ENCODE measurements at places on chromosomes 6 and 20.

DNA sequence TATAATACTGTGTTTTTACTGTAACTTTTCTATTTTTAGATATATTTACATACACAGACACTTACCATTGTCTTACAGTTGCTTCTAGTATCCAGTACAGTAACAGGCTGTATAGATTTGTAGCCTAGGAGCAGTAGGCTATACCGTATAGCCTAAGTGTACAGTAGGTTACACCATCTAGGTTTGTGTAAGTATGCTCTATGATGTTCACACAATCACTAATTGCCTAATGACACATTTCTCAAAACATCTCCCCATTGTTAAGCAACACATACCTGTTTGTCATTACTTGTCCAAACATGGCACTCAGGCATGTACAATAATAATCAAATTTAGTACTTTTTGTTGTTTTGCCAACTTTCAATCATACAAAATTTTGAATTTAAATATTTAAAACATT is 757.3 kb downstream of the DOK5 start:
- DNase-seq = no peak

GRCh38 chr6:14047151-14047740 is 70.3 kb upstream of the CD83 start:
- no peak for DNase-seq

DNA sequence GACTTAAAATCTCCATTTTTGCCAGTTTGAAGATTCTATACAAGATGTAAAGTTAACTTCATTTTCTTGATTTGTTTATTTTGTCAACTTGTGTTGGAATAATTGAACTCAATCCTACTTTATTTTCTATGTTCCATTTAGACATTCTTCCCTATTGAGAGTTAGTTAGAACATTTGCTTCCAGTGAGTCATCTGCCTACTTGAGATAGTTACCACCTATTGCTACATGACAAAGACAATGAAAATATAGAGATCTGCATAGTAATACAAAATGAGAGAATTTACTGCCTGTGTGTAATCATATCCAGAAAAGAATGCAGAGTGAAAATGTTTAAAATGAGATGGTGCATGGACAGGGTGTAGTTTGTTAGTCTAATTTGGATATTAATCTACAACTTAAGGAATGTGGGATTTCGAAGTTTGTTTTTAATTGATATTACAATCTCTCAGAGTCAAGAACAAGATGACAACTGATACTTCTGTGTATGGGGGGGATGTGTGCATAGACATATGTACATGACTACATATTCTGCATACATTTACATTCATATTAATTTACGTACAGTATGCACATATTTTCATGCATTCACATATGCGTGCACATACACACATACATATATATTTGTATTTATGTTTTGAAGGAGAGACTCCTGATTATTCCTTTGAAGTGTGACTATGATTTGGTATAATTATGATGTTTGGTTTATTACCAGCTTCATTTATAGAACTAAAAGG is 420.1 kb downstream of the NKAIN2 start:
- no peak for DNase-seq

DNA sequence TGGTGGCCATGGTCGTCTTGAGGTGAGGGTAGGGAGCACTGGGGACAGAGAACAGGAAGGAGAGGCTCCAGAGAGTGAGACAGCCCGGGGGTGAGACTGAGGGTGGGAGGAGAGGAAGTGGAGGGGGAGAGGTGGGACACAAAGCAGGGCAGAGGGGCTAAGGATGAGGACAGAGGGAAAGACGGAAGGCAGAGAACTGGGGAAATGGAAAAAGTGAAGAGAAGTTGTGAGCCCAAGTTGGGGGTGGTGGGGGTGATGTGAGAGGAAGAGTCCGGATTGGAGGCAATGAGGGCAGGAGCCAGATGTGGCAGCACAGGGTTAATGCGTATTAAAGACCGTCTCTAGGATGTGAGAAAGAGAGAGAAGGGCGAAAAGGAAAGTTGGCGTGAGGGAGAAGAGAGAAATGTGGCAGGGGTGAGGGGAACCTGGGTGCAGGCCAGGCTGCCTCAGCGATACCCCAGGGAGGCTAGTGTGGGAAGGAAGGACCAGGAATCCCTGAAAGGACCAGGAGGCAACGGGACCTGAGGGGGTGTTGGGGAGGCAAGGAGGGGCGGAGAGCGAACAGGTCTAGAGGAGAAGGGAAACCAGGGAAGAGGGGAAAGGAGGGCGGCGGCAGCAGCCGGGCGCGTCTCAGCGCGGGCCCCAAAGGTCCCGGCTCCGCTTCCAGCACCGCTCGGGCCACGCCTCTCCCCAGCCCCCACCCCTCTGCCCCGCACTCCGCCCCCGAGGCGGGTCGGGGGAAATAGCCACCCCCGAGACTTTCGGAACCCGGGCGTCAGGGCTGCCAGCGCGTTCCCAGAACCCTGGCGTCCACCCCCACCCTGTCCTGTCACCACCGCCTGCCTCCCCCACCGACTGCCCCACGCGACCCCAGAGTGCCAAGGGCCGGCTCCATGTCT is at the start of gene PPP1R18:
TSS of gene PPP1R18 (minus strand) at position 637 of the 899 bp plus-strand sequence. CDS start at position 10, 627 bp downstream.
- peak; percentile 80 for DNase-seq

DNA sequence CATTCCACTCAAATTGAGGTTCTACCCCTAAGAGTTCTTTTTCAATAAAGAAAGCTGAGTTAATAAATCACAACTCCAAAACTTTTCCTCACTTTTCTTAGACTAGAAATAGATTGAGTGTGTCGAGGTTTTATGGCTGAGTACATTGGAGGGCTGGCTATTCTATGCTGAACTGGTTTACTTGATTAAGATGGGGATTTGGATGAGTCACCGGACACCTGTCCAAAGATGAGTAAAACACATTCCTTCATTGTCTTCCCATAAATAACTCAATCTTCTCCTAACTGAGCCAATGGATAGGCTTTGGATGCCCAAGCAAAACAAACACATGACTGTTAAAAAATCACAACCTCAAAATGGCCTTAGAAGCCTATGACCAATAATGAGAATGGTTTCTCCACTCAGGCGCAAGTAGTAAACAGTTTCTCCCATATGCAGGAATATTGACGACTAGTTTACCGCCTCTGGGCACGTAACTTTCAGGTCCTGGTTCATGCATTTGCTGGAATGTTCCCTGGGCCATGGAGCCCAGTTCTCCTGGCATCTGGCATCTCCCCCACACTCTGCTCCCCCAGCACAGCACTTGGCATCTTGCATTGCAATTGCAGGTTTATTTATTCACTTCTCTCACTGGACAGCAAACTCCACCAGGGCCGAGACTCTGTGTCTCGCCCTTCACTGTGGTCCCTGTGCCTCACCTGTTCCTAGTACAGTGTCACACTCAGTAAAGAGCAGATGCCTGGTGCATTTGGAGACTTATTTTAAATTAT is 43.9 kb downstream of the BCAS1 start:
- DNase-seq = no peak

DNA sequence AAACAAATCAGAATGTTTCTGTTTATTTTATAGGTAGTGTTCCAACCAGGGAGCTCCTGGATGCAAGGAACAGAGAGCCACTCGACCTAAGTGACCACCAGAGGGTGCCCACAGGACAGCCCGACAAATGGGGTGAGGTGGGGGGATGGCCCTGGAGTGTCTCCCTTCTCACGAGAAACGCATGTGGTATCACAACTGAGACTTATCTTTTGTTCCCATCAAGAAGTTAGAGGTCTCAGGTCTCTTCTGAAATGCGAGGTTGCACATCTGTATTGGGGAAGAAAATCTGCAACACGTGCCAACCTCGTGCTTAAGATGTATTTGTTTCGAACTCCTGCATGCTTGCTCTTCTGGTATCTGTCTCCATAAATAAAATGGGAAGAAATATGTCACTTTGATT is 104.0 kb downstream of the ISM1 start:
- no peak for DNase-seq

DNA sequence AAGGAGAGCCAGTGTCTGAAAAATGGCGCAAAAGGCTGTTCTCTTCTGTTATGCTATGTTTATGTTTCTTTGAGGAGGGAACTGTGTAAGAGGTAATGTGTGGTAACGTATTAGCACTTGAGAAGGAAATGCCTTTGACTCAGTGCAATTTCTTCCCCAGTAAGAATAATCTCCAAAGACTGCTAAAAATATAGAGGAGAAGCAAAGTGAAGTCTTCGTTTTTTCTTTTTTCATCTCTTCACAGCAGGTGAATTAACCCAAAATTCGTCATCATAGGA is 47.1 kb upstream of the IFNGR1 start:
- DNase-seq = no peak

- no peak for DNase-seq
Measured at GRCh38 chr6:6123803-6124202, 117.1 kb upstream of the NRN1 start.

DNA sequence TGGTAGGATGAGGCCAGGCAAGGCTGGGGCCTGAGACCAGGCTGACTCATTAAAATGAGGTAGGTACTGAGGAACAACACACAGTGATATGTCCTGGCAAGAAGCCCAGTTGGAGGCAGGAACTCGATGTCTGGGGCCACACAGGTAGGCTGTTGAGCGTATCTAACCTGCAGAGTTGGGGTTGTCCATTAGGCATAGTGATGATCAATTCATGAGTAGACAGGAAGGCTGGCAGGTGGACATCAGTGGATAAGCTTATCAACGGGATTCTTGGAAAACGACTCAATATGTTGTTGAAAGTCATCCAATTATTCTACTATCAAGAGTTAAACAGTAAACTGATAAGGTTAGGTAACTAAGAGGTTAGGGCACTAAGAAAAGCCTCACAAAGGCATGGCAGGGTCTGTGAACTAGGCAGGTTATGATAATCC is 193.2 kb upstream of the COL21A1 start:
- no peak for DNase-seq

DNA sequence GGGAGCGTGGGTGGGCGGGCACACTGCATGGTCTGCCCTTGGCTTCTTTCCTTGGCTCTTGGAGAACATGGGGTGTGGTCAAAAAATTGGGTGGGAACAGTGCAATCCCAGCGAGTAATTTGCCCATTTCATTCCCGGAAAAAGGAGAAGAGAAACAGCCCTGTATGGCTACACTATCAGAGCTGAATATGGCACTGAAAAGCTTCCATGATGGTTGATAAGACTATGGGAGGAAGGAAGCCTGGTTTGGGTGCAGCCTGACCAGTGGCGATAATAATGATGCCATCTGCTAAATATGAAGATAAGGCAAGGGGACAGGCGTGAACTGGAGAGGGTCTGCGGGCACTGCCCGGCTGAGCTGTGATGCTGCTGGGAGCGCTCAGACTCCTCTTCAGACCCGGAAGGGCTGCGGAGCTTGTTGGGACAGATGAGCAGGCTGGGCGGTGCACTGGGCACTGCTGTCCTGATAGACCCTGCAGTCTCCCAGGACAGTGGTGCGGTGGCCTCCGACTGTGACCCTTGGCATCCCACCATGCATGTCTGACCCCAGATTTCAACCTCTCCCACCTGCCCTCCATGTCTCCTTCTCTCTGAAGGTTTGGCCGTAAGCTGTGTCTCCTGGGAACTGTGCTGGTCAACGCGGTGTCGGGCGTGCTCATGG is 10.2 kb downstream of the SLC22A1 start:
- no peak for DNase-seq

DNA sequence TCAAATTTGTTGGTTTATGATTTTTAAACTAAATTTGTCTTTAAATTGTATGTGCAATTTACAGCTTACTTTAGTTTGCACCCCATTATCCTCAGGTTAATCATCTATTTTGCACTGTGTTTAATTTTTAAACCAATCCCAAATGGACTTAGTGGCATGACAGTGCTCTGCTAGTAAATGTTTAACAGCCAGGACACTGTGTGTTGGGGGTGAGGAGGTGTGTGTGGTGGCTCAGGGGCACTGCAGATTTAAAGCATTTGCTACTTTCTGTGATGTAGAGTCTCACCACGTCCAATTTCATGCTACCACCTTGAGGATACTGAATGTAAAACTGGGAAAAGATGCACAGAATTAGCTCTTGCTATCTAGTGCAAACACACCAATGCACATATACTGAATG is 225.7 kb downstream of the HAO1 start:
- DNase-seq = no peak

- DNase-seq = no peak
Measured at GRCh38 chr6:143894655-143895054, 30.4 kb downstream of the ZC2HC1B start.

GRCh38 chr6:122553697-122554096 is 56.5 kb upstream of the PKIB start:
- no peak for DNase-seq

GRCh38 chr20:63345328-63346100 is 15.6 kb downstream of the CHRNA4 start:
- no peak for DNase-seq

GRCh38 chr6:142374965-142375733 is 73.3 kb downstream of the ADGRG6 start:
- no peak for DNase-seq

DNA sequence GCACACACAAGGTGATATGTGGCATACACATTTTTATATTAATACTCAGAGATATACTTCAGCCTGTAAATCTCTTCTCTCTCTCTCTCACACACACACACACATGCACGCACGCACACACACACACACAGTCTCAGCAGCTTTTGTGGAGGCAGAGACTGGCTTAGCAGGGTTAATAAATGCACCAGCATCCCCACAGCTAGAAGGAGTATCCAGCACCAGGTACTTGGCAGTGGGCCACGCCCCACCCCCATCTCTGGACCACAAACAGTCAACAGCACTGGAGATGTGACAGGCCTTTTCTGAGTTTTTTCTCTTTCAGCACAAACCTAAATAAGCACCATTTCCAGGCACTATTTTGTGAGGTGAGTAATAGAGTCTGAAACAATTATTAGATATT is 47.3 kb upstream of the LRFN2 start:
- no peak for DNase-seq

DNA sequence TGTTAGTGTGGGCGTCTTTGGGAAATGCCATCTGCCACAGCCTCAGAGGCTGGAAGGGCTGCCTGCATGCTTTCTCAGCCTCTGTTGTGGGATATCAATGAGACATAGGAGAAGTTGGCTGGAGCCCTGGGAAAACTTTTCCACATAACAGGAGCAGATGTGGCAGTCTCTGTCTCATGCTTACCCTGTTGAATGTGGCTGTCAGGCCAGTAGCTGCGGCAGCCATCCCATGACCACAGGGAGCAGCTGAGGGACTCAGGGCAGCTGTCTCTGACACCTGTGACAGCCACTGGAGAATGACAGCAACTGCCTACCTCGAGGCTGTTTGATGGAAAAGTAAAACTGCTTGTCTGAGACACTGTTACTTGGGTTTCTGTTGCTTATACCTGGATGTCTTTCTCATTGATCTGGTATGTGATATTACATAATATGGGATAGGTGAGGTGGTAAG is 64.4 kb downstream of the TULP4 start:
- DNase-seq = no peak

DNA sequence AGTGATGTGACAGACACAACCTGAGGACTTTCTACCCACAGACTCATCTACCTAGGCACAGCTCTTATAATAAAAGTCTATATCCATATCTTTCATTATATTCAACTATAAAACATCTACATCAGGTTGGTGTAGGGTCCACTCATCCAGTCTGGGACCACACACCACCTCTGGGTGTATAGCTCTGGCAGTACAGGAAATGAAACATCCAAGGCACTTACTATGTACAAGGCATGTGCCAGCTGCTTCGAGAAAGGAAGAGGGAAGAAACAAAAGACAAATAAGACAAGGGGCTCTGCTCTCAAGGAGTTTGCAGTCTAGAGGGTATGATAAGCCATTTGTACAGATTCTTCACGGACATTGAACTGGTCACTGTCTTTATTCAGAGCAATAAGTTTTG is 18.6 kb downstream of the KIF13A start:
- DNase-seq = no peak
